Stimulated activated CD8-positive, alpha-beta memory T cell treated with anti-CD3 and anti-CD28 coated beads, Interleukin-4, amount 100 ng/mL, for 4 hours (primary cell): ENCODE measurements at places on chromosomes 2 and 18.
A peak's percentile ranks its signal among the peaks of the same experiment; 100 is the strongest.

DNA sequence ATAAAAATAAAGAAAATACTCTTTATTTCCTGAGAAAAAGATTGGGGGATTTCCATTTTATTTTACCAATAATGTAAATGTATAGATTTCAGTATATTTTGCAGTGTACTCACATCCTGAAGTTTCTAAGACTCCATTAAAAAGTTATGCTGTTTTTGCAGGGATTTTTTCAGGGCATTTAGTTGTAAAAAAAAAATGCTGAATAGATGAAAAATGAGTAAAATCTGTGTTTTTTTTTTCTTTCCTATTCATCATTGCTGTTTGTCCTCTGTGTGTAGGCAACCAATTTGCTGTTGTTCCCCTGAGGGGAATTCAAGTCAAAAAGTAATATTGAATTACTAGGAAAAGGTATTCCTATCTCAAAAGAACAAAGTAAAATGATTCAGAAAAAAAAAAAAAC, 66.3 kb downstream of the MEIS1 start:
- no peak for DNase-seq

DNA sequence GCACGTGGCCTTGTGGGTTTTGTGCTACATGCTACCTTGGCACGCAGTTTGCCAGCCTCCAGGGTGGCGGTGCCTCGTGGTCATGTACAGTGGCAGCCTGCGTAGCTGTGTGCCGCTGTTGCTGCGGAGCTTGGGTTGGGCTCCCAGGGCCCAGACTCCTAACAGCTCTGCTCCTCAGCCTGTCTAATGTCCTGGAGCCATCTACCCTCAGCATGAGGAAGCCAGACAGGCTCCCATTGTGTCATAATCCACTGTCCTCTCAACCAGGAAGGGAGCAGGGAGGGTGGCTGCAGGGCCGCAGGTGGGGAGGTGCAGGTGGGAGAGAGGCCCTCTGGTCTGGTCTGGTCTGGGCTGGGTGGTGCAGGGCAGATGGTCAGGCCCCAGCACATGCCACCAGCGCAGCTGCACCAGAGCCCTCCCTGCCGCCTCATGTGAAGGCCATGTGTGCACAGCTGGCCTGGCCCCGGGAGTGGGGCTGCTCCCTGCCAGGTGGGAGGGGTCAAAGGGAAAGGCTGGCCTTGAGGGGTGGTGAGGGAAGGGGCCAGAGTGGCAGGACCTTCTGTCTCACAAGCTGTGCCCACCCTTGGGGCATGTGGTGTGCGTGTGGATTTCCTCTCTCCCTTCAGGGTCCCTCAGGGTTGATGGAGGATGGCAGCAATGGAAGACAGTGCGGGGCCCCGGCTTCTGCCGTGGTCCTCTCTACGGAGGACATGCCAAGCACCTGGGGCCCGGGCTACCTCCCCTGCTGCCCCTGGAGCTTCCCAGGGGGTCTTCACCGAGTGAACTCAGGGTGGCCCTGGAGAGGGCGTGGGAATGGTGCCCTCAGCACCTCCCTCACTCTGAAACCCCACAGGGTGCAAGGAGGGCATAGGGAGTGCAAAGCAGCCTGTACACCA, 4.8 kb downstream of the ATOH8 start:
- no peak for DNase-seq

DNA sequence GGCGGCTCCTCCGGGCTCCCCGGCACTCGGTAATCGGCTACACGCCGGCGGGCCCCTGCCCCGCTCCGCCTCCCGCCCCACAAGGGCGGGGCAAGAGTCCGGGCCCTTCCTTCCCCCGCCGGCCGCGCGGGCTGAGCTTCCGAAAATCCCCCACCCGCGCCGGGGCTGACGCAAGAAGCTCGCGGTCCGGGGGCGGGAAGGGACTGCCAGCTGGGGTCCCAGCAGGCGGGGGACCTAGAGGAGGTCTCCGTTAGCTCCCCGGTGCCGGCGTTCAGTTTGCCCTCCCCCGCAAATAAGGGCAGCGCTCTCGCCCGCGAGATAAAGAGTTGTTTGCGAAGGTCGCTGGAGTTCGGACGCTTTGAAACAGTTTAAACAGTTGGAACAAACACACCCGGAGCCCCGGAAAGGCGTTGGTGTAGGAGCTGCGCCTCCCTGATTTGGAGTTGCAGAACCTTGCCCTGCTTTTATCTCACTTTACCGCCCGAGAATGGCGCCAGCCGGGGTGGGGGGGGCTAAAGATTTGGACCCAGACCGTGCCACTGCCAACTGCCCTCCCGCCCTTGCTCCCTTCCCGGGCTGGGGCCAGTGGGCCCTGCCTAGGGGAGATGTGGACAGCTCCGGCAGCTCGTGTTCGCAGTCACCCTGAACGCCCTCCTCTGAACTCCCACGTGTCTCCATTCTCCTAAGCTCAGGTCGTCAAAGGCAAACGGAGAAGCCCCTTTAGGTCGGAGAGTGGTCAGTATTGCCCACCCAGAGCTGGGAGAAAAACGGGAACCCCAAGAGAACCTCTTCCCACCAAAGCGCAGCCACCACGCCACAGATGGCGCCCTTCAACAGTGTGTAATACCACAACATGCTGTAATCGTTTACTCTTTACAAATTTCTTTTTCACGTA, at the start of gene NFE2L2:
TSS of gene NFE2L2 (minus strand) at position 35 of the 895 bp plus-strand sequence. CDS start 151 bp downstream, outside the sequence.
- DNase-seq, result peak; percentile 96

- no peak for DNase-seq
These were observed 62.6 kb downstream of the ITGB1BP1 start for GRCh38 chr2:9360701-9361100.

- DNase-seq, result no peak
These were observed 26.9 kb downstream of the C18orf63 start for GRCh38 chr18:74342416-74343043.

DNA sequence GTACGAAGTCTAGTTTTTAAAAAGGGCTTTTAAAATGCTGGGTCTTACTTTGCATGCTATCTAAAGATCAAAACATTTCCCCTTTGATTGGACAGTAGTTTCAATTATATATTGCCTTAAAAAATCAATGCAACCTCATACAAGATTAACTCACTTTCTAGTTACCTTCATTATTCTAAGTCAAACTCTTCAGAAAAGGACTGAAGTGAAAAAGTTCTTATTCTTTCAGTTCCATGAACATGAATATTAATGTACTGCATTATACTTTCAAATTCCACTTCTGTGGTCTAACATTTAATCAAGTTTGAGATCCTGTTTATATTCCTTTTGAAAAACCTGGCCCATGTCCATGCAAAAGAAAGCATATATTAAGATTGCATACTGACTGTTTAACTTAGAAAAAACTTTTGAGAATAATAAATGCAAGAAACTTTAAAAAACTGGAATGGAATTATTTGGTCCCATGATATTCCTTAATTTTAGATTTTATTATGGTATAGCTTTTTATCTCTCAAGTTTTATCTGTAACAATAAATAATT, 11.2 kb upstream of the ENOSF1 start:
- DNase-seq, result no peak

- DNase-seq, result no peak
These were observed 141.8 kb downstream of the GRB14 start for GRCh38 chr2:164479460-164479859.

DNA sequence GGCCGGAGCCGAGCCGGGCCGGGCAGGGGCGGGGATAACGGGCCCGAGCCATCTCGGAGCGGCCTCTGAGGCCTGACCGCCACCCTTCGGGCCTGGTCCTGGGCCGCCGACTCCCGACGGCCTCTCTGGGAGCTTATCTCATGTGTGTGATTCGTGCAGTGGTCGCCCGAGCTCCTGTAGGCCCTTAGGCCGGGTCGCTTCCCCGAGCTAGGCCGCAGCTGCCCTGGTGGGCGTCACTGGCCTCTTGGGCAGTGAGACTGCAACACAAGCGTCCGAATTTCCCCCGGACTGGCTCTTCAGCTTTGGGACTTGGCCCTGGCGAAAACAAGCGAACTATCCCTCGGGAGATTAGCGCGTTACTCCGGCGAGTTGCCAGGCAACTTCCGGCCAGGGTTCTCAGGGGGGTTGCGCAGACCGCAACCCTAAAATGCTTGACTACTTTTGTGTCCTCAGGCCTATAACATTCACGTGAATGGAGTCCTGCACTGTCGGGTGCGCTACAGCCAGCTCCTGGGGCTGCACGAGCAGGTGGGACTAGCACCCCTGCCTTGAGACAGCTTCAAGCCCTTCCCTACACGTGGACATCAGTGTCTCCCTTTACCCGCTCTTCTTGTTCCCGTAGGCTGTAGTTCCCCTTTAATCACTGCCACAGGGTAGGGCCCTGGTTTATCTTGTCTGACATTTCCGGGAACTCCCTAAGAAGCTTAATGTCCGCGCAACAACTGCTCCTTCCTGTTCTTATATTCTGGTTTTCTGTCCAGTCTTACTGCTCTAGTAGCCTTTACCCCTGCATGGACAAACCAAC, 602 bp downstream of the SNX17 start:
- no peak for DNase-seq

DNA sequence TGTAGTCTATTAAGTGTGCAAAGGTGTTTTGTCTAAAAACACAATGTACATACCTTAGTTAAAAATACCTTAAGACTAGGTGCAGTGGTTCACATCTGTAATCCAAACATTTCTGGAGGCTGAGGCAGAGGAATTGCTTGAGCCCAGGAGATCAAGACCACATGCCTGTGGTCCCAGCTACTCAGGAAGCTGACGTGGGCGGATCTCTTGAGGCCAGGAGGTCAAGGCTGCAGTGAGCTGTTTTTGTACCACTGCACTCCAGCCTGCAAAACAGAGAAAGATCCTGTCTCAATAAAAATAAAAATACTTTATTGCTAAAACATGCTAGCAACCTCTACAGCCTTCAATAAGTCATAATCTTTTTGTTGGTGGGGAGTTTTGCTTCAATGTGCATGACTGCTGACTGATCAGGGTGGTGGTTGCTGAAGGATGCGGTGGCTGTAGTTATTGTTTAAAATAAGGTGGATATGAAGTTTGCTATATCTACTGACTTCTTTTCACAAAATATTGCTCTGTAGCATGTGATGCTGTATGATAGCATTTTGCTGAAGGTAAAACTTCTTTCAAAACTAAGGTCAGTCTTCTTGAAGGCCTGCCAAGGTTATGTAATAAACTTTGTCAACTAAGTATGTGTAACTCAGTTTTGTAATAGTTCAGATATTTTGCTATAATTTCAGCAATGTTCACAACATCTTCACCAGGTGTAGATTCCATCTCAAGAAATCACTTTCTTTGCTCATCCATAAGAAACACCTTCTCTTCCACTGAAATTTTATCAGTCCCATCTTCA, 1238.0 kb upstream of the NRXN1 start:
- no peak for DNase-seq

- DNase-seq, result no peak
These were observed 19.4 kb upstream of the PAX3 start for GRCh38 chr2:222318026-222318711.

GRCh38 chr2:20675701-20676352, 8.9 kb downstream of the GDF7 start:
- DNase-seq, result no peak

GRCh38 chr2:52082646-52083045, 1050.7 kb upstream of the NRXN1 start:
- no peak for DNase-seq

- no peak for DNase-seq
These were observed 262.1 kb downstream of the PRKCE start for GRCh38 chr2:45913539-45913938.

DNA sequence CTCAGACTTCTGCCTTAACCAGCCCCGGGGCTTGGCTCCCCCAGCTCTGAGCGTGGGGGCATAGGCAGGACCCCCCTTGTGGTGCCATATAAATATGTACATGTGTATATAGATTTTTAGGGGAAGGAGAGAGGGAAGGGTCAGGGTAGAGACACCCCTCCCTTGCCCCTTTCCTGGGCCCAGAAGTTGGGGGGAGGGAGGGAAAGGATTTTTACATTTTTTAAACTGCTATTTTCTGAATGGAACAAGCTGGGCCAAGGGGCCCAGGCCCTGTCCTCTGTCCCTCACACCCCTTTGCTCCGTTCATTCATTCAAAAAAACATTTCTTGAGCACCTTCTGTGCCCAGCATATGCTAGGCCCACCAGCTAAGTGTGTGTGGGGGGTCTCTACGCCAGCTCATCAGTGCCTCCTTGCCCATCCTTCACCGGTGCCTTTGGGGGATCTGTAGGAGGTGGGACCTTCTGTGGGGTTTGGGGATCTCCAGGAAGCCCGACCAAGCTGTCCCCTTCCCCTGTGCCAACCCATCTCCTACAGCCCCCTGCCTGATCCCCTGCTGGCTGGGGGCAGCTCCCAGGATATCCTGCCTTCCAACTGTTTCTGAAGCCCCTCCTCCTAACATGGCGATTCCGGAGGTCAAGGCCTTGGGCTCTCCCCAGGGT, 5.5 kb downstream of the CTDSP1 start:
- DNase-seq, result no peak

- no peak for DNase-seq
These were observed 108.5 kb upstream of the RND3 start for GRCh38 chr2:150595803-150596470.

- DNase-seq, result no peak
These were observed 31.5 kb downstream of the MEIS1 start for GRCh38 chr2:66466433-66466832.

GRCh38 chr18:8351161-8351560, 258.1 kb upstream of the RAB12 start:
- DNase-seq, result no peak

DNA sequence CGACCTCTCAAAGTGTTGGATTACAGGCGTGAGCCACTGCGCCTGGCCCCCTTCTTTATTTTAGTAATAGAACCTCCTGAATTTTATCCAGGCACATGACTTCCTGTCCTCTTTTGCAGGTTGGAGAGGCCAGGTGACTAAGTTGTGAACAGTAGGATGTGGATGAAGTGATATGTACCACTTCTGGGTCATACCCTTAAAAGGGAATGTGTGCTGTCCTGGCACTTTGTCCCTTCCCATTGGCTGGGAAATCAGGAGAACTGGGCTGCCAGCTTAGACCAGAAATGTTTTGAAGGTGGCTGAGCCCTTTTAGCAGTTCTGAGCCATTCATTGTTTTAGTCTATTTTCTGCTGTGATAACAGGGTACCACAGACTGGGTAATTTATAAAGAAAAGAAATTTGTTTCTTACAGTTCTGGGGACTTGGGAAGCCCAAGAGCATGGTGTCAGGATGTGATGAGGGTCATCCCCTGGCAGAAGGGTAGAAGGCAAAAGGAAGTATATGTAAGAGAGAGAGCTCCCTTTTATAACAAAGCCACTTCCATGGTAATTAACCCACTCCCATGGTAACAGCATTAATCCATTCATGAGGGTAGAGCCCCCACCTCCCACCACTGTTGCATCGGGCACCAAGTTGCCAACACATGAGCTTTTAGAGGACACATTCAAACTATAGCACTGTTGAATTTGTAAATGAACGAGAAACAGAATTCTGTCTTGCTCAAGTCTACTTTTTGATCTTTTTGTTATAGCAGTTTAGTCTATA, 79.1 kb downstream of the TTC27 start:
- DNase-seq, result no peak

GRCh38 chr2:48545244-48545643, 15.3 kb downstream of the STON1 start:
- DNase-seq, result no peak

DNA sequence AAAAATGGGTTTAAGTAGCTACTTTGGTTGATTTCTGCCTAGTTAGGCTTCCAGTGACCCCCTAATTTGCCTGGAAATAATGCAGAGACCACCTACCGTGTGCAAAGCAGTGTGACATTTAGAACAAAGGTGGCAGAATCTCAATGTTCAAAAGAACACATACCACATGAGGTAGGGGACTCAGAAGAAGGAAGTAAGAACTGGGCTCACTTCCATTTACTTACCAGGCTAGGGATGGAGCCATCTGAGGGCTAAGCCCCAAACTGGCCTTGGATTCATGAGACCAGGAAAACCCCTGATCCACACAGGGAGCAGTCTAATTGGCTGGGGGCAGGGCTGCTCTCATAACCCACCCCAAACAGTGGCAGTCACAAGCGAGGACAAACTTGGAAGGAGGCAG, 190.7 kb downstream of the NCKAP5 start:
- no peak for DNase-seq

GRCh38 chr2:69177063-69177771, 164.2 kb downstream of the ANTXR1 start:
- no peak for DNase-seq
